GDM1 (cell line): ENCODE measurements at places on chromosomes 11 and 22.

- peak; percentile 72 for DNase-seq
Measured at GRCh38 chr11:64027651-64028397, 7.9 kb upstream of the FLRT1 start.

- DNase-seq = no peak
Measured at GRCh38 chr11:125872138-125872491, 15.4 kb upstream of the HYLS1 start.

DNA sequence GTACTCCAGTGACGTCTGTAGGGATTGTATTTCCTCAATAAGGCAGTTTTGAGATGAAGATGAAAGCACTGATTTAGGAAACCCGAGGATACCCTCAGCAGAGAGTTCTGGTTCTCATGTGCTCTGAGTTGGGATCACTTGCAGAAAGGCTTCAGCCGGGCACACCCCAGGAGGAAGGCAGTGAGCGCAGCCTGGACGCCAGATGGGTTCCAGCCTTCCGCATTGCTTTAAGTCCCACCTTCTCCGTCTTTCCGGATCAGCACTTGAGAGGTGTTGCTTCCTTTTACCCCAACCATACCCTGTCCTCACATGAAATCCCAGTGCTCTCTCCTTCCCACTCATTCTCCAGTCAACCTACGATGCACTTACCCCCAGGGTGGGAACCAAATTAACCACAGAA is 239.5 kb upstream of the CADM1 start:
- DNase-seq = no peak

DNA sequence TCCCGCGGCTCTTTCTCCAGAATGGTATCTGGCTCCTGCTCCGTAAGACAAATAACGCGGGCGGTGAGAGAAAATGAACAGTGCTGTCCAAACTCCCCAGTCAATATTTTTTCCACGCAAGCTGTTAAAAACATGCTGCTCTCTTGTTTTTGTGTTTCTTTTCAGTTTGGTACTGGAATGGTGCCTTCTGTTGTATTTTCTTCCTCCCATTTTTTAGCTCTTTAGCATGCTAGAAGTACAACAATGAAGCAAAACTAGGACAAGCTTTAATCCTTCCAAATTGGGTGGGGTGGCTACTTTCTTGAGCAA is 599 bp upstream of the PPP2R1B start:
- no peak for DNase-seq

DNA sequence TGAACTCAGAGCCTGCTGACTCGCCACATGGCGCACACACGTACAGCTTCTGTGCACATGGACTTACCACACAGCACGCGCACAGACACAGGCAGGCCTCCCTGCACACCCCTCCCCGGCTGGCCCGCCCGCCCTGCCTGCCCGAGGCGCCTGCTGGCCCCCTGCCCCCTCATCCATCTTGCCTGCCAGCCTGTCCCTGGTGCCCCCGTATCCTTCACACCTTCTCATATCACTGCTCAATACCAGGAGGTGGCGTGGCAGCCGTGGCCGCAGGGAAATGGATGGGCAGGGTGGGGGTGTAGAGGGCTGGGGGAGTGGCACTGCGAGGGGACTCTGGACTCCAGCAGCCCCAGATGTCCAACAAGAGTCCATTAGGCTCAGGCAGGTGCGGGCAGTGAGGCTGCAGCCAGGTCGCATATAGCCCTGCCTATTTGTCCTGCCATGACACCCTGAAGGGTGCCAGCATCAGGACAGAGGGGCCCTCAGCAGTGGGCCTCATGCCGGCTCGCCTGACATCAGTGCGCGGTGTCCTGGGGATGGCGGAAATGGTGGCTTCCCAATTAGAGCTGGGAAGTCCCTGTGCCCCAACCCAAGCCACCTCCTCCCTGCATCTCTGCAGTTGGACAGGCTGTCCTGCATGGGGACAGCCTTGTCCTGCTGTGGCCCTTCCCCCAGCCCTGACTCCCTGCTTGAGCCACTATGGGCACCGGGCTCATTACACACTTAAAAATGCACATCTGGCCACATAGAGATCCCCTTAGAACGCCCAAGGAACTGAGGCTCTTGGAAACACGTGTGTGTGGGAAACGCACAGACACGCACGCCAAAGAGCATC is 2.0 kb upstream of the TBX10 start:
- DNase-seq = no peak

- DNase-seq = no peak
Measured at GRCh38 chr22:46353483-46354105, 18.1 kb downstream of the TRMU start.
